ENCODE measurements at places on chromosomes 6 and 20. TPM values are rescaled to one million over a fixed set of nuclear protein-coding genes. Genes with fewer than 3 reads are reported as not detected.

Gene ANKRD66
- not detected for total RNA-seq

Gene ZC2HC1B
- total RNA-seq = not detected

Gene ZNF165
- 0.57 TPM for total RNA-seq

Gene SHLD1
- 3.1 TPM for total RNA-seq

Gene ISM1
- total RNA-seq = under 0.01 TPM

Gene CLPSL2
- not detected for total RNA-seq

Gene SGK2
- 0.28 TPM for total RNA-seq

Gene SLC13A3
- total RNA-seq = 2.7 TPM

Gene MOG
- not detected for total RNA-seq

Gene SCRT2
- total RNA-seq = not detected

Gene HLA-DQB1
- not detected for total RNA-seq
